Tibial nerve (tissue), 4 donors: ENCODE measurements at places on chromosomes 16 and 17.

- DNase-seq = no peak
Observed at GRCh38 chr16:50185005-50185505, 31.9 kb downstream of the TENT4B start.

DNA sequence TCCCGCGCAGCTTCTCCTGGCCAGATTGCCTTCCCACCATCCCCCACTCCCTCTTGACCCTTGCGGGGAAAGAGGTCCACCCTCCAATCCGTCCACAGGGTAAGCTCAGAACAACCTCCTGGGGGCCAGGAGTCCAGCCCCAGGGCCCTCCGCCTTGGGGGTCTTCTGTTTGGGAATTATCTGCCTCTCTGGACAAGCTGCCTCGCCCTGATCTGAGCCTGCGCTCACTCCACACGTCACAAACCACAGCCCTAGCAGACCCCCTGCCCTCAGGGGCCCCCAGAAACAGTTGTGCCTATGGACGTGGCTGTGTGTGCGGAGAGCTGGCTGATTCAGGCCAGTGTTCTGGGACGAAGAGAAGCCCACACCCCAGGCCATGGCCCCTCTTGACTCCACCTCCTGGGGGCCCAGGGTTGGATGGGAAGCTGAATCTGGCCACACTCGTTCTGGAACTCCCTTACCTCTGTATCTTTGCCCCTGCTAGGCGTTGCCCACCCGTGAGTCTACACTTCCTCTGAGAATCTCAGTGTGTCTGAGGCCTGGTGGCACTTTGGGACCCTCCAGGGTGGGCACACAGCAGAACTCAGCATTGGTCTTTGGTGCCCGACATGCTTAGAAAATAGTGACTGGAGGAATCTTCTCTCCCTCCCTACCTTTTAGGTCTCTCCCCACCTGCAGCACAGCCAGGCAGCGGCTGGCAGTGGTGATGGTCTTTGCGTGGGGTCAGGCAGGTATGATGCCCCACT, 119.9 kb upstream of the SMURF2 start:
- no peak for DNase-seq

GRCh38 chr17:78842881-78843565, 2.4 kb upstream of the USP36 start:
- no peak for DNase-seq

DNA sequence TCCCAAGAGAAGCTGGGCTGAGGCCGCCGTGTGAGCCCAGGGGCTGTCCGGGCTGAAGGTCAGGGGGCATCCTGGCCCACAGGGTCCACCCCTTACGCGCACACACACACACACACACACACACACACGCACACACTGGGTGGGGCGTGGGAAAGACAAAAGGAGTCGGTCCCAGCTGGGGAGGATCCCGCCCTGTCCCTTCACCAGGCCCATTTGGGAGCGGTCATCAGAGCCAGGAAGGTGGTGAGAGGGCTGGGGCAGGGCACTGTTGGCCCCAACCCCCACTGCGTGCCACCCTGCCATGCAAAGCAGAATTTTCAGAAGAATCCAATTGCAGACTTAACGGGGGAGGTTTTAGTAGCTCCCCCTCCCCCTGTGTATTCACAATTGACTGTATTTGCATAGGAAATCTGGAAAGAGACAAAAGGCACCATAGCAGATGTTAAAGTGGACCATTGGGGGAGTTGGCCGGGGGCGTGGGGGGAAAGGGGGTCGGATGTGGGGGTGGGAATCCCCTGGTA, 11.3 kb upstream of the CD300A start:
- DNase-seq = no peak

GRCh38 chr16:79651363-79651762, 50.8 kb upstream of the MAF start:
- peak; percentile 35 for DNase-seq

- no peak for DNase-seq
Observed at GRCh38 chr17:63850401-63850800, 7.9 kb upstream of the SMARCD2 start.

DNA sequence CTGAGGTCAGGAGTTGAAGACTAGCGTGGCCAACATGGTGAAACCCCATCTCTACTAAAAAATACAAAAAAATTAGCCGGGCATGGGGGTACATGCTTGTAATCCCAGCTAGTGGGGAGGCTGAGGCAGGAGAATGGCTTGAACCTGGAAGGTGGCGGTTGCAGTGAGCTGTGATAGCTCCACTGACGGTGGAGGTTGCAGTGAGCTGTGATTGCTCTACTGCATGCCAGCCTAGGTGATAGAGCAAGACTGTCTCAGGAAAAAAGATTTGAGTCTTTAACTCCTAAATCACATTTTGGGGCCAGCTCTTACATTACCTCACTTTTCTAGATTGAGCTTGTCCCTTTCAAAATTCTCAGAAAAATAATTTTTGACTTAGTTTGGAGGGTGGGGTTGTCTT, 15.2 kb downstream of the VMP1 start:
- no peak for DNase-seq

- no peak for DNase-seq
Observed at GRCh38 chr16:74718140-74718539, 17.5 kb upstream of the MLKL start.

- no peak for DNase-seq
Observed at GRCh38 chr16:11327277-11328171, 17.7 kb upstream of the RMI2 start.

DNA sequence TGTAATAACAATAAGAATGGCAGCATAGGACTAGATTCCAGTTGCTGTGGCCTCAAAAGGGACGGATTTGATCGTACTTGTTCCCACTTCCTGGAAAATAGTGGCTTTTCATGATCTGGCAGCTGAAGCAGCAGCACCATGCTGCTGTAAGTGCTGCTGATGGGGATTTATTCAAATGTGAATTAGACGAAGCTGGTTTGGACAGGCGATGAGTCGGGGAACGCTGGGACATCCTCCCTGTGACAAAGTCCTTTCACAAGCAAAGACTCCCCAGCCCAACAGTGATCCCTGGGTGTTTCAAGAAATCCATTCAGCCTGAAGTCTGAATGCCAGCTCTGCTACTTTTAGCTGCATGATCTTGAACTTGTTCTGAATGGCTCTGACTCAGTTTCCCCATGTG, 88.6 kb upstream of the XYLT1 start:
- DNase-seq = no peak

- no peak for DNase-seq
Observed at GRCh38 chr17:49278076-49278475, 47.5 kb upstream of the PHOSPHO1 start.

DNA sequence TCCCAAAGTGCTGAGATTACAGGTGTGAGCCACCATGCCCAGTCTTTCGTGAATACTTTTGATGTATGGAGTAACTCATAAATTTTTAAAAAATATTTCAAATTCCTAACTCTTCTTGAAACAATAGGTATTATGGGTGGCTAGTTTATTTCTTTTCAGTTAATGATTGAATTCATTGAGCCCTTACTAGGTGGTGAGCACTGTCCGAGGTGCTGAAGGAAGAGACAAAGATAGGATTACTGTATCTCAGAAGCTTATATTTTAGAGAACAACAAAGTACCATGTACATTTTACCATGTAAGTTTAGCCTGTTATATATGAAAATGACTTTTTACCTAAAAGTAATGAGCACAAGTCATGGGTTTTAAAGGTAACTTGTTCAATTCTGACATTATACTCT, 418.3 kb downstream of the NPIPA7 start:
- no peak for DNase-seq

DNA sequence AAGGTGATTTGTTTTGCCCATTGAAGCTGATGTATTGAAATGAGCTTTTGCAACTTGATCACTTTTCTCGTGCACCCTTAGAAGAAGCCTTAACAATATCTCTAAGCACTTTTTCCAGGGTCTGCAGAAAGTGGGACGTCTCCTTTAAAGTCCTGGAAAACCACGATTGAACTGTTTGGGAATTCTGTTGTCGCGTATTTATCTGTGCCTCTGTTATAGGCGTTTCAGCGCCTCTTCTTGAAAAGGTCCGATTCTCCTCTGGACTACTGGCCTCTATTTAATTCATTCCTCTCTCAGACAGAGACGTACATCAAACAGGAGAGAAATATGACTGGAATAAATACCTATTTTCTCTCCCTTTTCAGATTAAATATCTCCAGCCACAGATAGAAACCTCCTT, 262.4 kb upstream of the PSMD7 start:
- no peak for DNase-seq

DNA sequence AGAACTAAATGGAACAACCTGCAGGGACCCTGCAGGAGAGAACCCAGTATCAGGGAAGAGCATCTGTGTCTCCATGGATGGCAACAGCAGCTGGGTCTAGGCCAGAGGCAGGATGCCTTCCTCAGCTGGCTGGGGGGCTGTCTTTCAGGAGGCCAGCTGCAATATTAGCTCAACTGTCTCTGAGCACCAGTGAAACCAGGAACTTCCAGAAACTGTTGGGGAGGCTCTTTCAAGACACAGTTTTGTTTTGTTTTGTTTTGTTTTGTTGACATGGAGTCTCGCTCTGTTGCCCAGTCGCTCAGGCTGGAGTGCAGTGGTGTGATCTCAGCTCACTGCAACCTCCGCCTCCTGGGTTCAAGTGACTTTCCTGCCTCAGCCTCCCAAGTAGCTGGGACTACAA, 7.6 kb downstream of the GPR142 start:
- no peak for DNase-seq

DNA sequence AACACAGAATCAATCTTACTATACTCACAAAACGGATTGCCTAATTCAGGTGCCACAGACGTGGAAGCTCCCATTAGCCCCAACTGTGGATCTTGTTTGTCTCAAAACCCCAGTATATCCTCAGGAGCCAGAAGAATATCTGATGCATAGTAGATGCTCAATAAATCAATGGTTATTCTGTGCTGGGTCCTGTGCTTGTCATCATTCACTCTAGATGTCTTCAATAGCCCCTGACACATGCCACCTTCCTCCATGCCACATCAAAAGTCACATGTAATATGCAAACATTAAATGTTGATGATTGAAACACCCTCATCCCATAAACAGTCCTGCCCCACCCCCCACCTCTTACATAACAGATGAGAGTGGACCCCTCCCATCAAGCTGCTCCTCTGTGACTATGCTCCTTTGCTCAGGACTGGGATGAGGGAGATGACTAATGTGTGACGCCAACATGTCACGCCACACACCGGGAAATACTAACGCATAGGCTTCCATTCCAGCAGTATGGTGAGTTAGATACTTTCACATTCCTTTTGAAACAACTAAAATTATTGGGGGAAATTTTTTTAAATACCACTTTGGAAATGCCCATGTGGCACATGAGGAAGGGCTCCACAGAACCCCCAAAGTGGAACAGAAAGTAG, 267.6 kb upstream of the SDK2 start:
- no peak for DNase-seq

GRCh38 chr17:37651849-37652248, 8.6 kb upstream of the DDX52 start:
- no peak for DNase-seq

DNA sequence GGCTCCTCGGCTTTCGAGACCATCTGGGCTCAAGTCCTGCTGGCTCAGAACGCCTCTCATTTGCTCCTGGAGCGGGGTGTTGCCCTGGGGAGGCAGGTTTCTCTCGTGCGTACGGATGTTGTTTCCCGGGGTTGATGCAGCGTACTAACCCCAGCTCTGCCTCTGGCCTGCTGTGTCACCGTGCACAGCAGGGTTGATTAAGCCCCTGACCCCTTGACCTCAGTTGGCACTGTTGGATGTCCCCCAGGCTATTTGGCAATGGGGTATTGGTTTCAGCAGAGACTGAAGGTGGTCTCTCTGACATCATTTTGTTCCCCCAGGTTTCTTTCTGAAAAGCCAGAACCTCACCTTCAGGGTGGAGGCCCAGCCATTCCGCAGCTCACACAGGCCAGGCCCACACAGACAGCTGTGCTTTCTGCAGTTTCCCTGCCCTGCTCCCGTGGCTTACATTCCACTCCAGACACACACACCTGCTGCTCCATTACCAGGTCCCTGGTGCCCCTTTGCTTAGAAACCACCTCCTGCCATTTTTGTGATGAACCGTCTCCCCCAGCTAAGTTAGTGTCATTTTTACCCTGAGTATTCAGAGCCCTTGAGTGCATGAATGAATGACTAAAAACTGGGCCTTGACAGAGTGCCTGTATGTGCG, 233.5 kb downstream of the CCDC182 start:
- no peak for DNase-seq

- DNase-seq = peak; percentile 35
Observed at GRCh38 chr16:15874745-15875314, 13.6 kb downstream of the CEP20 start.
